ENCODE measurements at places on chromosomes 11 and 22.

- no peak for DNase-seq
These were observed 128.2 kb downstream of the ST3GAL4 start for GRCh38 chr11:126483621-126484195.

DNA sequence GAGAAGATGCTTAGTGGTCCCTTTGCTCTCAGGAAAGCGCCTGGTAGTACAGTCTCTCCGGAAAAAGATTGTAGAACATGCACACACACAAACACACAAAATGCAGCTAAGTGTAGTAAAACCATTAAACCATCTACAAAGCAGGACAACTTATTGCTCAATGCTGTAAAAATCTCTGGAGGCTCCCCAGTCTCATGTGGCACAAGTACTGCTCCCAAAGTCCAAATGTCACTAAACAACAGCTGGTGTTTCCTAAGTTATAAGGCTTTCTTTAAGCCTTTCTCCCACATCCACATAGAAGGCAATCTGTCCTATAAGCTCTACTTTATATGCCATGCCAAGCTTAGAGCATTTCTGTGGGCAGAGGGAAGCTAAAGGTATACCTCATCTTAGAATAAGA, 32.9 kb downstream of the CDON start:
- DNase-seq = no peak

DNA sequence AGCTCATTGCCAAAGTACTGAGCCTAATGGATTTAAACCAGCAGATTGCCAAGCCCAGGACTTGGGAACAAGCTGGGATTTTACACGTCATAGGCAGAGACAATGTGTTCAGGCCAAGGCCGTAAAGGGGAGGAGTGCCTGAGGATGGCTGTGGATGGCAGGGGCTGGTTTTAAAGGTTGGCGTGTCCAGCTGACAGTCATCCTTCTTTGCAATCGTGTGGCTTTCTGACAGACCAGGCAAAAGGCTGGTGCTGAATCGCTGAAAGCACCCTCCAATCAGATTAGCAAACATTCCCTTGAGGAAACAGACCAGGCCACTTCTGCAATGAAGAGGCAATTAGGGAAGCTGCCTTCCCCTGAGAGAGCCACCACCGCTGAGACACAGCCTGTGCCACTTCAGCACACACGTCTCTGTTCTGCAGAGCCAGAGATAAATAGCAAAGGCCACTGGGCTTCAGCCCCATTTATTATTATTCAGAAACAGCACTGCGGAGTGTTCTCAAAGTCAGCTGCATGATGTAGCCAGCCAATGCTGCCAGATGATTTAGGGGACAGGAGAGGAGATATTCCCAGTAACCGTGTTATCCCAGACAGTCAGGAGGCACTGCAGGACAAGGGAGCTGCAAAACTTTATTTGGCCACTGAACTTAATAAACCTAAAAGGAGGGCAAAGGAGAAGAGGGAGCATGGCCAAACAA, 54.2 kb upstream of the CSNK2A3 start:
- DNase-seq = peak; percentile 95

DNA sequence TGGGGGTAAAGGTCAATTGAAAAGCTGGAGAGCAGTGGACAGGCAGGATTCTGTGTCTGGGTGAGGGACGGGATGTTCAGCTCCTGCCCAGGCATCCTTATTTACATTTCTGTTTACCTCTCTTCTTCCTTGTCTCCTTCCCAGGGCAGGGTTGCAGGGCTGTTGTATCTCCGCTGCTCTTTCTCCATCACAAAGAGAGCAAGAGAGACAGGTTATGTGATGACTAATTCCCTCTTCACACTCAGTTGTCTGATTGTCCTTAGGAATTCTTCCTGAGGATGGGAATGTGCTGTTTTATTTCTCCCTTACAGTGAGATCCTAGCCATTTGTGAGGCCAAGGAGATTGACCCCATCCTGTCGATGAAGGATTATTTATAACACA, 104.9 kb downstream of the VPREB1 start:
- no peak for DNase-seq

DNA sequence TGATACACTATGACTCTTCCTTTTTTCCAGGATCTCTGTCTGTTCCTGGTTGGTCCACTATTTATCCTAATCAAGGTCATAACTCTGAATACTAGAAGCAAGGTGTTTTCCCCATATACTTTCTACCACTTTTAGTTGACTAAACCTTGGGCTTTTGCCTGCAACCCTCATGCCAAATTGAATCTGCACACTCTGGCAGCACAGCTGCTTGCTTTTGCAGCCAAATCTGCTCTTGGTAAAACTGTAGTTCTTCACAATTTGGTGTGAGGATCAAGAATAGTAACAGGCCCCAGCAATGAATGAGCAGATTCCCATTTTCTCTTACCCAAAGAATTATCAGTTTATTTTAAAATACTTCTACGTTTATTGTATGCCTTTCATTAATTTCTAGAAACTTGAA, 586.5 kb upstream of the CNTN5 start:
- DNase-seq = no peak

DNA sequence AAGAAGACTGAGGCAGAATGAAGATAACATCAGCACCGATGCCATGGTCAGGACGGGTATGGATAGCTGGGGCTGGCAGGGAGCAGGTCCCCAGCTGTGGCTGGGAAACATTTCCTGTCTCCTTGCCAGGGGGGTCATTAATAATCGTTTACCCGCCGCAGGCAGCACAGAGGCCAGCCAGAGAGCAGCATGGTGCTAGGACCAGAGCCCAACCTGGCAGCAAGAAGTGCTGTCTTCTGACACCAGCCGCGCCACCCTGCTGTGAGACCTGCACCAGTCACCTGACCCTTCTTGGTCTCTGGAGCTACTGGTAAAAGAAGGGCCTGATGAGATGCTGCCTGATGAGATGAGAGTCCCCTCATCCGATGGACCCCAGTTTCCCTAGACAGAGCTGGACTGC, 36.3 kb downstream of the PDE2A start:
- DNase-seq = no peak

GRCh38 chr22:18024276-18024939, at the start of gene MICAL3:
Gene MICAL3, minus strand, starts transcription at chr22:18024561. Its CDS starts 117,749 bp downstream, at chr22:17906812.
- DNase-seq = peak; percentile 31

GRCh38 chr11:65474864-65475263, 24.0 kb upstream of the MALAT1 start:
- no peak for DNase-seq

DNA sequence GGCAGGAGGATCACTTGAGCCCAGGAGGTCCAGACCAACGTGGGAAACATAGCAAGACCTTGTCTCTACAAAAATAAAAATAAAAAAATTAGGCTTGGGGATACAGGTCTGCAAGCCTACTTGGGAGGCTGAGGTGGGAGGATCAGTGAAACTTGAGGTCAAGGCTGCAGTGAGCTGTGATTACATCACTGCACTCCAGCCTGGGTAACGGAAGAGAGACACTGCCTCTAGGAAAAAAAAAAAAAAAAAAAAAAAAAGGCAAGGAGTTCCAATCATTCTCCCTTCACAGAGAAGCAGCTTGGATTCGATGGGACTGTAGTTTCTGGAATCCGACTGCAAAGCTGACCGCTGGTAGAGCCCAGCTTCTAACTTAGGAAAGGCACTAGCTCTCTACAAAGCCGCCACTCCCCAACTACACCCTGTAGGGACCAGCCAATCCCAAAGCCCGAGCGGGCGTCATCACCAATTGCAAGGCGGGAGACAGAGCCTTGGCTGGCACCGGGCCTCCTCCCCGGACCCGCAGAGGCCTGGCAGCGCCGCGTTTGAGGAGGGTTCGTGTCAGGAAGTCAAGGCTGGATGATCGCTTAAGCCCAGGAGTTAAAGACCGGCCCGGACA, 716 bp upstream of the DDB2 start:
- DNase-seq = peak; percentile 67

GRCh38 chr11:48101044-48101733, 115.4 kb upstream of the OR4B1 start:
- no peak for DNase-seq

GRCh38 chr22:32590556-32590955, 115.9 kb downstream of the FBXO7 start:
- no peak for DNase-seq
